ENCODE measurements at places on chromosomes 13 and 19. TPM values are rescaled to one million over a fixed set of nuclear protein-coding genes. Genes with fewer than 3 reads are reported as not detected.

DNA sequence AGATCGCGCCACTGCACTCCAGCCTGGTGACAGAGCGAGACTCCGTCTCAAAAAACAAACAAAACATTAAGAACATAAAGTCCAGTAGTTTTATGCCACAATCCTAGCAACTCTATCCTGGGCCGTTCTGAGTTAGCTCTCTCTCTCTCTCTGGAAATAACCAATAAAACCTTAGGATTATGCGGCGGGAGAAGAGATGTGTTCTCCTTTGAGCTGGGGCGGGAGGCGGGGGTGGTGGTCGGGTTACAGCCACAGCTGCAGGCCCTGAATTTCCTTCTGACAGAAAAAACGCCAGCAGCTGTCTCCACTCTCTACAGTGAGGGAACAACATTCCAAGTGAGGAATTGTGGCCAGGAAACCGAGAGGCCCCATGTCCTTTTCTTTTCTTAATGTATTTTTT, 9.1 kb upstream of the PNMA8A start:
- no peak for DNase-seq

DNA sequence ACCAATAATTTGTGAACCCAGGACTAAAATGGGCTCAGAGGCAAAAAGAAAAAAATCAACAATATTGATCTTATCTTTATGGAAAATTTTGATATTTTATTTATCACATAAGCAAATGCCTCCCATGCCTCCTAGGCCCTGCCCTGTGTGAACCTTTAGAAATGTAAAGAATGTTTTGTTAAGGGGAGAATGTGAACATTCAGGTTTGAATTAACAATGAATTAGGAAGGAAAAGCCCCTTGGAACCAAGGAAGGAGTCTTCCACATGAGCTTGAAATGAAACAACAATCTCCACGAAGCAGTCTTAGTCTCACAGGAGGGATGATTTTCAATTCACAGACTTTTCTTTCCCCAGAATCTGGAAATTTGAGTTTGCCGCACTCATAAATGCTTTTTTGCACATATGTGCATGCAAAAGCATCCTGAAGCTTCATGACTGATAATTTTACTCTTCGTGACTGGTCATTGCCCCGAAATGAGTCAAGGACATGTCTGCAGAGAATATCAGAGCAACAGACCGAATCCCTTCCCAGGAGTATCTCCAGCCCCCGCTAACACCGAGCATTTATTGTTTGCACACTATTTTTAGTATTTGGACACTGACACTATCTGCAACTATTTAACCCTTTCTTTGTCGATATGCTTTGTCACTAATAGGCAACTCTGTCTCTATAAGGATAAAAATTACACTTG, 135.2 kb downstream of the DCT start:
- no peak for DNase-seq

DNA sequence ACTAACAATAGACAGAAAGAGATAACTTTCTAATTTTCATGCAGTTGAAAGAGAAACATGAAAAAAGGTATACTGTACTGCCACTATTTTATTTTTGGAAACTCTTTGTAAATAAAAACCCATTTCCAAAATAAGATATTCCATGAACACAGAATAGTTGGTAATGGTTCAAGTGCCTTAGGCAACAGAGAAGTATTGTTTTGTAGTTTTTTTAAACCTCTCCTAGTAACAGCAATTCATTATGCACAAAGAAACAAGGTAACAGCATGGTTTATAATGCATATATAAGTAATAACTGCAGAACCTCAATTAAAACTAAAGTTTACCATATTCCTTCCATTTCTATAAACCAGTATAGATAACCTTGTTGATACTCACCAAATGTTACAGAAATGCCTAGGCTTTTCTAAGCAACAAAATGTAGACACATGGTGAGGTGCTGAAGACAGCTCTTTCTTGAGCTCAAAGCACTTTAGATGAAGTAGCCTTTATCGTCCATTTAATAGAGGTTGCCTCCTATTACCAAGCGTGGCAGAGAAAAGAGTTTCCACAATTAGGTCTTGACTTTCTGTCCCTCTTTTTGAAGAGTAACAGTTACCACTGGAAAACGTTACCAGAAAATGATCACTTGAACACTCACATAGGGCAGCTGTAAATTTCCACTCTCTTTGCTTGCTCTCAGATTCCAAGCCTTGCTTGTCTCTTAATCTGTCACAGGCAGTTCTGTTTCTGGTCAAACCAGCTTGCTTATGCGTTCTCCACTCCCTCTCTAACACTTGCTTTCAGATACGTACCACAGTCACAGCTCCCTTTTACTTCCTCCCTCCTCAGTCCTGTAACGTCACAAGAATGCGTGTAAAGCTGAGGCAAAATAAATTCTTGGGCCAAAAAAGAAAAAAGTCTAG, 42.9 kb downstream of the CAB39L start:
- DNase-seq = no peak

The KLK3 gene
- total RNA-seq = not detected

- no peak for DNase-seq
These were observed 11.6 kb downstream of the GJB2 start for GRCh38 chr13:20181188-20181587.

DNA sequence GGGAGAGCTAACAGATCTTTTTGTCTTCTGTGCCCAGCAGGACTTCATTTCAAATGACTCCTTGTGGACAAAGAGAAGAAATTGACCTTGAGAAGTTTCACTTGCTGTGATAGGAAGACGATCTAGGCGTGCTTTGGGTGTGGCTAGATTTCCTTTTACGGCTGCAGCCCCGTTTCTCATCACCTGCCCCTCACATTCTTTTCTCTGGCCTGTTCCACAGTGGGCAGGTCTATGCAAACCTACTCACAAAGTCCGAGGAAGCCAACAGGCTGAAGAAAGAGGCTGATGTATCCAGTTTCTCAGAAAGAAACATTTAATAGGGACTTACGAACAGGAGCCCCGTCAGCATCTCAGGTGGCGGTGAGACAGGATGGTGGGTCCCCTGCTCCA, 231.8 kb downstream of the FGF9 start:
- DNase-seq = no peak

- DNase-seq = no peak
These were observed 19.1 kb upstream of the SCEL start for GRCh38 chr13:77516342-77516789.

The TMPRSS9 gene
- total RNA-seq = not detected

The ZNF317 gene
- 15.8 TPM for total RNA-seq

The MIA gene
- 3.5 TPM for total RNA-seq

All from right atrium auricular region (tissue), 2 donors.